DMS79 treated with DMSO at 0.1 percent for 48 hours (cell line): ENCODE measurements at places on chromosomes 12 and 14.

DNA sequence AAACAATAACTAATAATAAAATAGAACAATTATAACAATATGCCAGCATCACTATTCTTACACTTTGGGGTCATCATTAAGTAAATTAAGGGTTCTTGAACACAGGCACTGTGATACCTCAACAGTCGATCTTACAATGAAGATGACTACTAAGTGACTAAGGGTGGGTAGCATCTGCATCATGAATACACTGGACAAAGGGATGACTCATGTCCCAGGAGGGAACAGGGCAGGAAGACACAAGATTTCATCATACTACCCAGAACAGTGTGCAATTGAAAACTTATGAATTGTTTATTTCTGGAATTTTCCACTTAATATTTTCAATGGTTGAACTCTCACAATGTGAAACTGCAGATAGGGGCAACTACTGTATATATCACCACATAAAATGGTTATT is 19.7 kb downstream of the TSPAN19 start:
- DNase-seq, result no peak

DNA sequence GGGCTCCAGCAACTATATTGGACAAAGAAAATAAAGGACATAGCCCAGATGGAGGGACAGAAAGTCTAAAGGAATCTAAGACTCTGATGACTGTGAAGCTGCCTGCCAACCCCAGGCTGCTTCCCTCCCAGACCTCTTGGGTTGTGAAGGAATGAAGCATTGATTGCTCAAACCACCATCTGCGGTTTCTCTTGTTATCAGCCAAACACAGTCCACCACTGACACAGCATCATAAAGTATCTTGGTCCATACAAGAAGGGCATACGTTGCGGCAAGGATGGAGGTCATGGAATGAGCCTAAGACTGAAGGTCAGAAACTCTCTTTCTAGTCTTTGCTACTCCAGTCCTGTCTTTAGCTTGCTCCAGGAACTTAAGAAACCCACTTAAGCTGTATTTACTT is 58.5 kb upstream of the PLXNC1 start:
- DNase-seq, result no peak

GRCh38 chr12:6216581-6216980 is 16.4 kb downstream of the CD9 start:
- no peak for DNase-seq

GRCh38 chr12:53550595-53550994 is 43.3 kb upstream of the NPFF start:
- no peak for DNase-seq
